ENCODE measurements at places on chromosomes 5 and 9.

DNA sequence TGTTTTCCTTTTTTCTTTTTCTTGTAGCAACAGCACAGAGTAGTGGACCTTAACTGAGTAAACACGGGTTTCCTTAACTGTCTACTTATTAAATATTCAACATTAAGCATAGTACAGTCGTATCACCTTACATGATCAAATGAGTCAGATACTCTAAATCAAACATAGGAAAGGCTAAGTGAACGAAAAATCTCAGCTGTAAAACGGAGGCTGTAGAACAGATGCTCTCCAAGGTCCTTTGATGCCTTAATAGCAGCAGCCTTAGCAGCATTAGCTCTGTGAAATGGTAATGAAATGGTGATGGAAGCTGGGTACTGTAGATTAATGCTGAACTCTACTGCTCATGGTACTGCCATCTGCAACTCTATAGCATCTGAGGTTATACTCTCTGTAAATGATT is 1433.3 kb upstream of the C9orf72 start:
- peak; percentile 52 for DNase-seq

DNA sequence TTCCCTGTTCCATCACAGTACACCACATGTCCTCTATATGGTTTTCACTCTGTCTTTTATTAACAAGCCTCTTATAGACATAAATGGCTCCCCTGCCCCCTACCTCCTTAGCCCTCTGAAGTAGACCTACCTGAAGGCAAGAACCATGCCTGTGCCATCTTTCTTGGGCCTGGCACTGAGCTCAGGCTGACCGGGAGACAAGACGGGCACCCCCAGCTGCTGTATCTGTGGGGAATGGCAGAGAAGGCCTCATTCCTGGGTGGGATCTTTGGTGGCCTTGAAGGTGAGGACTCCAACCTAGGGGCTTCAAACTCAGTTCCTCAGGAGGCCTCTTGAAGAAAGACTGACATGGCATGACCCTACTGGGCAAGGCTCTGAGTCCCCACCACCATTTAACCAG is 109.9 kb downstream of the GABBR2 start:
- no peak for DNase-seq

GRCh38 chr5:160959804-160960203 is 107.8 kb upstream of the ATP10B start:
- no peak for DNase-seq

- no peak for DNase-seq
Observed at GRCh38 chr9:95841377-95841776, 34.1 kb upstream of the ERCC6L2 start.

GRCh38 chr5:891837-892393 is 686 bp downstream of the BRD9 start:
- DNase-seq = peak; percentile 10

DNA sequence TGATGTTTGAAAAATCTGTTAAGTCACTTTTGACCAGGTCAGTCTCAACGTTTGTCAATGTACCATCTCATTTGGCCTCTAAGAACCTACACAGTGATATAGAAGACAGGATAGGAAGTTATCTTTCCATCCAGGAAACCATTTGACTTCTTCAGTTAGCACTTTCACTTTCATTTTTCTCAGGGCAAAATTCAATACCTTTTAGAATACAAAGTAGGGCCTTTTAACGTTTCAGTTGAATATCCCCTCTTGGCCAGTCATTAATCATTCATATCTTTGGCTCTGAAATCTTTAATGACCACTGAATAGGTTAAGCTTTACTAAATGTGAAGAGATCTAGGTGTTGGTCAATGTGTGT is 101.1 kb upstream of the GNAQ start:
- DNase-seq = no peak

Data from A673 (cell line).